ENCODE measurements at places on chromosomes 13 and 19. TPM values are rescaled to one million over a fixed set of nuclear protein-coding genes. Genes with fewer than 3 reads are reported as not detected.

GRCh38 chr13:98050041-98050466 lies 92.8 kb upstream of the FARP1 start:
- no peak for DNase-seq

GRCh38 chr19:54803410-54803809 lies at the start of gene KIR2DL4:
TSS of gene KIR2DL4 (plus strand) at chr19:54803610. CDS start at chr19:54803652, 42 bp downstream.
- no peak for DNase-seq

GRCh38 chr19:2246801-2247361 lies 2.2 kb upstream of the AMH start:
- no peak for DNase-seq

DNA sequence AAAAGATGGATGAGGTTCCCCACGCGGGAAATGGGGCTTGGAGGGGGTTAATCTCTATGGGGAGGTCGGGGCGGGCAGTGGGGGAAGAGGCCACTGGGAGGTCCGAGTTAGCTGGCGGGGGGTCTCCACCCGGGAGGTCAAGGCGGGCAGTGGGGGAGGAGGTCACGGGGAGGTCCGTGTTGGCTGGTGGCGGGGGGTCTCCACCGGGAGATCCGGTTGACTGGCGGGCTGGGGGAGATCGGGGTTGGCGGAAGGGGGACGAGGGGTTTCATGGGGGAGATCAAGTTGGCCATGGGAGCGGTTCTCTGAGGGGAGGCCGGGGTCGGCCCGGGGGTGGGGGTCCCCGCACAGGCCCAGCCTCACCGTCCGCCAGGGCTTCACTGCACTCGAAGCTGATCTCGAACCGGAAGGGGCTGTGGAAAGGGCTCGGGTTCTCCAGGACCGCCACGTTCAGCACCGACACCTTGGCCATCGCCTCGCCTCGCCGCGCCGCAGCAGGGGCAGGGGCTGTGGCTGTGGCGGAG lies 342 bp downstream of the ASF1B start:
- DNase-seq: no peak

GRCh38 chr19:16847430-16847829 lies 18.2 kb downstream of the SIN3B start:
- no peak for DNase-seq

- DNase-seq: no peak
Observed at GRCh38 chr13:71485913-71486312, 381.1 kb downstream of the DACH1 start.

GRCh38 chr13:31168166-31168565 lies 6.5 kb upstream of the HSPH1 start:
- DNase-seq: no peak

DNA sequence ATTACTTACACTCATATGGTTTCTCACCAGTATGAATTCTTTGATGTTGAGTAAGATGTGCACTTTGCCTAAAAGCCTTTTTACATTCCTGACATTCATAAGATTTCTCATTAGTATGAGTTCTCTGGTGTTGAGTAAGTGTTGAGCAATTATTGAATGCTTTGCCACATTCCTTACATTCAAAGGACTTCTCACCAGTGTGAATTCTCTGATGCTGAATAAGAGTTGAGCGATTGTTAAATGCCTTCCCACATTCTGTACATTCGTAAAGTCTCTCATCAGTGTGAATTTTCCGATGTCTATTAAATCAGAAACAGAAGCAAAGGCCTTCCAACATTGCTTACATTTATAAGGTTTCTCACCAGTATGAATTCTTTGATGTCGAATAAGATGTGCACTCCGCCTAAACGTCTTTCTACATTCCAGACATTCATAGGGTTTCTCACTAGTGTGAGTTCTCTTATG lies 14.2 kb upstream of the ZFP30 start:
- DNase-seq: no peak

DNA sequence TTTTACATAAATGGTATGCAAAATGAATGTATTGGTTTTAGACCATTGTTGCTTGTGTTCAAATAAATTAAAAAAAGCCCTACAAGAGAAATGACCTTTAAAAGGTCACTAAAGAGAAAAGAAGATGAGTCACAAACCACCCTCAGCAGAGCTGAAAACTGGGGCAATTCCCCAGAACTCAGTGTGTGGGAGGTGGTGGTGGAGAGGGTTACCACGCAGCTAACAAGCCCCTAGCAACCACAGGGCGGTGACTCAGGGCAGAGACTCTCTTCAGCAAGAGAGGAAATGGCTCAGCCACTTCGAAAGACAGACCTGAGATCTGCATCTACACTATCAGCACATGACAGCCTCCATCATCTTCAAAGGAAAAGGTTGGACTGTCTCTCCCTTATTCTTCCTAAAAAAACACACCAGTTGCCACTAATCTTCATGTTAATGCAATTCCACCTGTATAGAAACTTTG lies 29.4 kb upstream of the NDFIP2 start:
- DNase-seq: no peak

GRCh38 chr19:27529158-27529557 lies 1683.8 kb downstream of the UQCRFS1 start:
- DNase-seq: no peak

NCR1 gene
- not detected for total RNA-seq

GRCh38 chr13:99381766-99382165 lies 74.6 kb upstream of the GPR183 start:
- no peak for DNase-seq

DNA sequence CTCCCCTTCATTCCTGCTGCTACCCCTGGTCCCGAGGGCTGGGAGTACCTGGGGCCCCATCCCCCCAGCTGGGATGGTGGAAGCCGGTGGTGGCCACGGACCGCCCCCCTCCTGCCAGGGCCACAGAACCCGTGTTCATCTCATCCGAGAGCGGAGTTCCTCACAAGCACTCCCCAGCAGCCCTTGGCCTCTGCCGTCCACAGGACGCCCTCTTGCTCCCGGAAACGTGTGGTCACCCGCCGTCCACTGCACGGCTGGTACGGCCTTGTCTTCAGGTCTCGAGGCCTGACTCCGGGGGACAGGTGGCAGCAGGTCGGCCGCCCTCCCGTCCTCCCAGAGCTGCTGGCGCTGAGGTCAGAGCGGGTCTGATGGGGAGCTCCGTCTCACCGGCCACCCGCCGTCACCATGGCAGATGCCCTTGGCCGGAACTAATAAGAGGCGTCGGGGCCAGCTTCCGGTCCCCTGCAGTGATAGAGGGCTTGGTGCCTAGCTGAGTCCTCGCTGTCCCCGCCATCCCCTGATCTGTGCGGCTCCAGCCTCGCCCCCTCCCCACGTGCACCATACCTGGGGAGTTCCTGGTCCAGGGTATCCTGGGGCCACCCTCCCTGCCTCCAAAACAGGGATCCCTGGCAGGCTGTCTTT lies 16.5 kb upstream of the CSNK1G2 start:
- DNase-seq: no peak

GRCh38 chr13:95474992-95475391 lies 77.5 kb upstream of the CLDN10 start:
- DNase-seq: no peak

DNA sequence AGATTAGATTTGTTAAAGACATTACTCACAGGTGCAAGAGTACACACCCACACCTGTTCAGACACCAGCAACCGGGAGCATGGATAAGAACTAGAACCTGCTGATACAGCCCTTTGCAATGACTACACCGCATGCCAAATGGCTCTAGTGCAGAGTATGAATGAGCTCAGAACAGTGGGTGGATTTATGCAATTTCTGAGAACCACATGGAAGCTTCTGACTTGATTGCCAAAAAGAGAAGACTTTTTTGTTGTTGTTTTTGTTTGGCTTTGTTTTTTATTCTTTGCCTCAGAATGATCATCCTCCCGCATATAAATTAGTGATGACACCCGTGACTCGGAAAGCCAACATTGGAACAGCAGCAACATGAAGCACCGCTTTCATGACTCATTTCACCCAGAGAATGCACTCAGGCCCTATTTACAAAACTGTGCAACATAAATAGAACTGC lies 77.4 kb upstream of the LRCH1 start:
- no peak for DNase-seq

- no peak for DNase-seq
Observed at GRCh38 chr13:46041419-46041839, 11.1 kb downstream of the ZC3H13 start.

- no peak for DNase-seq
Observed at GRCh38 chr13:73827434-73827833, 306.8 kb downstream of the KLF12 start.

- no peak for DNase-seq
Observed at GRCh38 chr13:94495806-94496205, 16.3 kb upstream of the DCT start.

ZNF546 gene
- total RNA-seq: 0.99 TPM

GRCh38 chr13:83880275-83881139 lies 1.8 kb downstream of the SLITRK1 start:
- DNase-seq: no peak

KIR3DL2 gene
- not detected for total RNA-seq

MEDAG gene
- 2.2 TPM for total RNA-seq

DNA sequence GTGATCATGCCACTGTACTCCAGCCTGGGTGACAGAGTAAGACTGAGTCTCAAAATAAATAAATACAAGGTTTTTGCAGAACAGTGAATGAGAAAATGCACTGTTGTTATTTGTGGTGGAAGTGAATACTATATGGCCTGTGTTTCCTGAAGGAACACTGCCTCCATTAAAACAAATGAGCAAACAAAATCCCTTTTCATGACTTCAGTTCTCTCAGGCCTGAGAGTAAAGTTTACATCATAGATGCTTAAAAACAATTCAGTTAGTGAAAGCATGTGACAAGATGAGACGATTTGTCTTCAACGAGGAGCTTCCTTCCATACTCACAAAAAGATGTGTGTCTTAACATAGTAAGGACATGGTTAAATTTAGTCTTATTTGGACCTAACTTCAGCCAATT lies 14.4 kb downstream of the SPINT2 start:
- no peak for DNase-seq

LRRC4B gene
- not detected for total RNA-seq

DNA sequence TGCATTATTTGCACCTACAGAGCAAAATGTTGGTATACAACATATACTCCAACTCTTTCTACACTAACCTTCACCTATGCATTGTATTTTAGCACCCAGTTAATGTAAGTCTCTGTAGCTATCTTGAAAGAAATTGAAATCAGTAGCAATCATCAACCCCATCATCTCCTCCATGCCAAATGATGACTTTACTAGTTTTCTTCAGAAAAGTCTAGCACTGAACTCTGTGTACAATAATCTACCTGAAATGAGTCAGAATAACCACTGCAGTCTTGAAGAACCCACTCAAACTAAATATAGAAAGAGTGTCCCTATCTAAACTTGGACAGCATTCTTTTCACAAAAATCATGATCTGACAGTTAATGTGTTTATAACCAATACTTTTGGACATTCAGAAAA lies 9.8 kb downstream of the IRS2 start:
- DNase-seq: no peak

HSPH1 gene
- total RNA-seq: 59.4 TPM

GRCh38 chr13:44142941-44143665 lies 230.5 kb upstream of the SERP2 start:
- no peak for DNase-seq

PCDH17 gene
- total RNA-seq: 3.0 TPM

NLRP13 gene
- not detected for total RNA-seq

DNA sequence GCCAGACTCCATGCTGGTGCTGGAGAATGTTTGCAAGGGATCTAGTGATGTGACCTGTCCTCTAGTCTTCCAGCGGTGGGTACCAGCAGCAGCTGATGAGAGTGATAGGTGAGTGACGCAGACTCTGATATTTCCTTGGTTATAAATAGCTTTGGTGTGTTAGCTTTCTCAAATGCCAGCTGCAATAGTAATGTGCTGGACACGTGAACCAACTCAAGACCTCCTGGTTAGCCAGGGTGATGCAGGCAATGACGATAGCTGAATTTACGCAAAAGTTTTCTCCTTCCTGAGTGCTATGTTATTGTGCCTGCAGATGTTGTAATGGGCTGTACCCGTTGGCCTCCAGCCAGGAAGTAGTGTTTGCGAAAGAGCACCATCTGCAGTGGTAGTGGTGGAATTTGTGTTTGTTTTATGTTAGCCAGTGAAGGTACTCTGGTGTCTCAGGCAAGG lies 129.5 kb downstream of the CYSLTR2 start:
- DNase-seq: no peak

Data from glomerular endothelial cell (primary cell).